ENCODE measurements at places on chromosomes 3 and 15.
A peak's percentile ranks its signal among the peaks of the same experiment; 100 is the strongest.

DNA sequence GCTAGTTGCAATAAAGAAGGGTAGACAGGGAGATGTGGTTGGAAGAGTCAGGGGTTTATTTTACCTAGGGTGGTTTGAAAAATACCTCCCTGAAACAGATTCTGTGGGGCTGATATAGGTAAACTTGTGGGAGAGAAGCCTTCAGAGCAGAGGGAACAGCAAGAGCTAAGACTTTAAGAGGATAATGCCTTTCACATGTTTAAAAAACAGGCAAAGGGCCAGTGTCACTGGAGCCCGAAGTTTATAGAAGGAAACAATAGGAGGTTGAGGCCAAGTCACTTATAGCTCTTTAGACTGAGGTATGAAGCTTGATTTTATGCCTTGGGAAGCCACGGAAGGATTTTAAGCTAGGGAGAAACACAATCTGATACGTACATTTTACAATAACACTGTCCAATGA is 448.7 kb downstream of the TAFA4 start:
- DNase-seq, result no peak

GRCh38 chr15:31412824-31413223 is 86.2 kb downstream of the KLF13 start:
- no peak for DNase-seq

DNA sequence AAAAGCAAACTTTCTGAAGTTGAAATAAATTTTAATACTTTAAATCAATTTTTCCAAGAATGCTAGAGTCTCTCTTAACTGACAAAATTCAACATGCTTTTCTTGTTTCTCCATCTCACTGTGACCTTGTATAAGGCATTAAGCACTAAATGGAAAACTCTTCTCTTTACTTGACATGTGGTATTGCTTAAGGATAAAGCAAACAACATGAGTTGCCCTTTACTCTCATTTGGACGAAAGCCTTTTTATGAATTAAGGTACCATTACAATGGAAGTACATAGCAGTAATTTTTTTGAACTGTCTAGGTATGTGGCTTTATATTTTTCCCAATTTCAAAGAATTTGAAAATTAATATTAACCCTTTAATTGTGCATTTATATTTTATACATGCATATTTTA is 1.4 kb downstream of the STRIT1 start:
- no peak for DNase-seq

GRCh38 chr3:143298886-143299535 is 179.4 kb downstream of the CHST2 start:
- DNase-seq, result no peak

DNA sequence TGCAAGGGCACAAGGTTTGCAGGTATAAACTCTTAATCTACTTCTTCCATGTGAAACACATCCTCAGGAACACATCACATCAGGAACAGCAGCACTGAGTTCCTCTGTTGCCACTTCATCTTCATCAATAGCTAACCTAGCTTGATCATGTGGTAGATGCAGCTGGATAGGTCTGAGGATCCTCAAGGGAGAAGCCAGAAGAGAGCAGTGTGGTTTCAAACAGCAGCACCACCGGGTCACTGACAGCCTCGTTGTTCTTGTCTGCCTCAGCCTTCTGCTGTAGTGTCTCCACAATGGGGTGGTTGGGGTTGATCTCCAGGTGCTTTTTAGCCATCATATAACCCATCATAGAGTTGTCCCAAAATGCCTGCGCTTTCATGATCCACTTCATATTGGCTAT is 58.8 kb downstream of the ADAM10 start:
- DNase-seq, result no peak

GRCh38 chr3:188262913-188263683 is 109.1 kb downstream of the LPP start:
- no peak for DNase-seq

DNA sequence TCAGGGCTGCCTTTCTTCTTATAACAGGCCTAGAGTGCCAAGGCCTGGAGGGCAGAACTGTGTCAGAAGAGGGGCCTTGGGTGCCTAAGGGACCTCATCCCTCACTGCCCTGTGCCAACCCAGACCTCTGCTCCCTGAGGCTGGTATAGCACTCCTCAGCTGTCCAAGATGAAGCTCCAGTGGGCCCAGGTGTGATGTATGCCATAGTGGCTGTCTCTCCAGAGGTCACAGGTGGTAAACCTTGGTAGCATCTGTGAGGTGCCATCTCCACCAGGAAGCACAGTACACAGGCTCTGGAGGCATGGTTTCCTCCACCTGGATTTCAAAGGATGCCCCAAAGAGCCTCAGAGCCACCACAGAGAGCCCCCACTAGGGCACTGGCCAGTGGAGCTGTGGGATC is 12.3 kb upstream of the KLHL40 start:
- no peak for DNase-seq

DNA sequence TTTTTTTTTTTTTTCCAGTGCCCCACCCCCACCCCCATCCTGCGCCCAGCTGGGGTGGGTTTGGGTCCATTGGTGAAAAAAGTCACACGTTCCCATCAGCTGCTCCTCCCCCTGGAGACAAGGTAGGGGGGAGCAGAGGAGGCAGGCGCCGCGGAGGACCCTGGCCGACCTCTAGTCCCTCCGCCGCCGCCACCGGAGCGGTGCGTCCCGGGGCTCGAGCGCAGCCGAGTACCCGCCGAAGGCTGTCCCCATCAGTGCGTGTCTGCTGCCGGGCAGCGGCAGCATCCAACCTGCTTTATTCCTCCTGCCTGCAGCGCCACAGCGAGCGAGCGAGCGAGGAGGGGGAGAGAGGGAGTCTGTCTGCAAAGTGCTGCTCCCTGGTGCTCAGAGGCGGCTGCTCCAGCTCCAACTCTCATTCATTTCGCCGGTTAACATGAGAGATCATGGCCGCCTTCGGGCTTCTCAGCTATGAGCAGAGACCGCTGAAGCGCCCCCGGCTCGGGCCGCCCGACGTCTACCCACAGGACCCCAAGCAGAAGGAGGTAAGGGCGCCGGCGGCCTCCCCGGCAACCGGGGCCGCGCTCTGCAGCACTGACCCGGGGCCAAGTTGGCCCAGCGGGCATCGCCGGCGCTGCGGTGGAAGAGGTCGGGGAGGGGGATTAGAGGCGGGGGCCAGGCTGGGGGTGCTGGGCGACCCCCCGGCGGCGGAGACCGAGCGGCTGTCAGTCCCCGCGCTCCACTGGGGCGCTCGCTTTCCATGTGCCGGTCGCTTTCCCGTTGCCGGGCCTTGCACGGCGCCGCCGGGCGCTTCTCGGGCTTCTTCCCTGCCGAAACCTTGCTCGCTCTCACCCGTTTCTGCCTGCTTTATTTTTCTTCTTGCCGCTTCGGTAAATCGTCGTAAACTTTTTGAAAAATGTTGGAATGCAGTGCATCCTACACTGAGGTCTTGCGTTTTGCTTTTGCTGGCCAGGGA is 1.3 kb downstream of the MED12L start:
- peak; percentile 54 for DNase-seq

DNA sequence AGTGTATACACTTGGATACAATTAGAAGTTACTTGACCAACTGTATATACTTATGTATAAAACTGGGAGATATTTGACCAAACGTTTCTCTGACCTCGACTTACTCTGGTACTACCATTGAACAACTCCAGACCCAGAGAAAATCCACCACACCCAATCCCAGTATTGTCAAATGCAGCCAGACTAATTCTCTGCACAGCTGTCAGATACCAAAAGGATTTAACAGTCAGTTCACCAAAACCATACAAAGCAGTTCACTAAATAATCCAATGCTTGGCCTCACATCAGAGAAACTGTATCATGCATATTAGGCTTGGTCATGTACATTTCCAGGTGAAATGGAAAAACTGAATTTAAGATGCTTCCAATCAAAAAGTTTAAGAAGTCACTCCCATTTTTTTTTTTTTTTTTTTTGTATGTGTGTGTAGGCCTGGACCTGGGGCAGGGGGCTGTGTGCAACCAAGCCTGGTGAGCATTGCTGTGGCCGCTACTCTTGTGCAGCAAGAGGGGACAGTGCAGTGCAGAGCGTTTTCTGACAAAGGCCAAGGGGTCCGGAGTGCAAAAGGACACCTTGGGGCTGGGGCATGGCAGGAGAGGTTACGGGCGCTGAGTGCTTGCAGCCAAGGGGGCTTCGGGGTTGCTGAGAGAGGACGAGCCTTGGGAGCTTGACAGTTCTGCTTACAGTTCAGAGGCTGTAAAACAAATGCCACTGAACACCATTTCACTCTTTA is 1.4 kb downstream of the TOMM70 start:
- DNase-seq, result no peak

- DNase-seq, result no peak
Observed at GRCh38 chr3:150723946-150724345, 20.2 kb upstream of the ERICH6 start.

DNA sequence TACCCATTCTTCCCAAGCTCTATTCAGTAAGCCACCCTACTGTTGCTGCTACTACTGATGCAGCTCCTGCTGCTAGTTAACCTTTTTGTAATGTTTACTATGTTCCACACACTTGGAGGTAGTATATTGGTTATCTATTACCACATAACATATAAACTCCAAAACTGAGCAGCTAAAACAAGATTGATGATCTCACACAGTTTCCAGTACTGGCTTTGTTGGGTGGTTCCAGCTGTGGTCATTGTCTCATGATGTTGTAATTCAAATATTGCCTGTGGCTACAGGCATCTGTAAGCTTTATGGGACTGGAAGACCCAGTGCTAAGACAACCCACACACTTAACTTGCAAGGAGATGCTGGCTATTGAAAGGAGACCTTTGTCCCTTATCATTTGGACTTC is 556.2 kb upstream of the SUCLG2 start:
- DNase-seq, result no peak

DNA sequence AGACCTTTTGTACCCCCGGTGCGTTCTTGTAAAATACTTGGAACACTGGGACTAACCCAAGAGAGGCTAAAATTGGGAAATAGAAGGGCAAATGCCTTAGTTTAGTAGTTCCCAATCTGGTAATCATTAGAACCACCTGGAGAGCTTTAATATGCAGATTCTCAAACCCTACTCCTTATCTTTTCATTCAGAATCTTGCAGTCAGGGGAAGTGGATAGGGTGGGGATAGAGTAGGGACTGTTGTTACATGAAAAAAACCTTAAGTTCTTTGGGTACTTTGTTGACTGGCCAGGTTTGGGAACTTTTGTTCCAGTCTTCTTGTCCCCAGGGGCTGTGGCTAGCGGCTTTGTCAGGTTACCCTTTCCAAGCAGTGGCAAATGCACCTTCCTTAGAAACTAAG is 15.9 kb downstream of the MAPKBP1 start:
- DNase-seq, result no peak

- no peak for DNase-seq
Observed at GRCh38 chr15:83285284-83285978, 967 bp upstream of the BNC1 start.

DNA sequence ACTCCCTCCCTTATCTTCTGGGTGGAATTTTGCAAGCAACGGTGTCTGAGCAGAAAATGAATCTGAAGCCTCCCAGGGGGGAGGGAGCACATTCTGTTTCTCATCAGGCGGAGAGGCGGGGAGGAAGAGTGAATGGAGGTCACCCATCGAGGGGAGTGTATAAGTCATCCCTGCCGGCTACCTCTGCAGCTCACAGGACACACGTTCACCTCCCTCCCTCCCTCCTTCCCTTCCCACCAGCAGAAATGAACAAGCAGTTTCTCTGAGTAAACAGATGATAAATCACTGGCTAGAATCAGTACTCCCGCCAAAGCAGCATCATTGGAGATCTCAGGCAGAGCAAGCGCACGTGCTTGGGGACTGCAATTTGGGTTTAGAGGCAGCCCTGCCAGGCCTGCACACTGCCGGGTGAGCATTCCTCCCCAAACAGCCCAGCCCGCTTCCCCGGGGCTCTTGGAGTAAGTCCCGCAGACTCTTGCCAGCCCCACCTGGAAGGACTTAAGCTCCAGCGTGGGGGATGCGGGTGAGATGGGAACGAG is 38.3 kb downstream of the CPN2 start:
- DNase-seq, result no peak

GRCh38 chr3:23710555-23710954 is 95.2 kb upstream of the UBE2E1 start:
- no peak for DNase-seq

- peak; percentile 48 for DNase-seq
Observed at GRCh38 chr15:70091726-70092463, 5.8 kb downstream of the TLE3 start.

DNA sequence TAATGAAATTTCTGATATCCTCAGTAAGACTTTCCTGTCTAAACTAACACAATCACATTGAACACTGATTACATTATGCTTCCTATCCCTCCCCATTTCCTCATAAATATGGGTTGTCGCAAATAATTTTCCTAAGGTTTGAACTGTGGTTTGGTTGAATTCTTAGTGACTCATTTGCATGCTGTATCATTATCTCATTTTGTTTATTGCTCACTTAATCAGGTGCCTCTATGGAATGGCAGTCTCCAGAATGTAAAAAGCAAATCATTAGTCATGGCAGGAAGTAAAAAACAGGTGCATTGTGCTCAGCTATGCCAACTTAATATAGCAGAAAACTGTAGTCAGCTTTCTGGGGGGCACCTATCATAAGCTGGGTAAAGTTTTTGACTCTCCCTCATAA is 216.0 kb upstream of the ZBTB20 start:
- no peak for DNase-seq

- no peak for DNase-seq
Observed at GRCh38 chr15:89118481-89118989, 30.3 kb downstream of the ABHD2 start.

DNA sequence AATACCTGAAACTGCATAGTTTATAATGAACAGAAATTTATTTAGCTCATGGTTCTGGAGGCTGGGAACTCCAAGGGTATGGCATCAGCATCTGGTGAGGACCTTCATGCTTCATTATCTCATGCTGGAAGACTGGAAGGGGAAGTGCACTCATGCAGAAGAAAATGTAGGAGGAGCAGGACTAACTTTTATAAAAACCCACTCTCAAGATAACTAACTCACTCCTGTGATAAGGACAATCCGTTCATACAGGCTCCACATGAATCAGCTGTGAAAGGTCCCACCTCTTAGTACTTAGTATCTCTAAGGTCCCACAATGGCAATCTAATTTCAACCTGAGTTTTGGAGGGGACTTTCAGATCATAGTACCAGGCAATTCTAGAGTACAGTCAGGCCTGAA is 33.6 kb upstream of the APH1B start:
- DNase-seq, result no peak

DNA sequence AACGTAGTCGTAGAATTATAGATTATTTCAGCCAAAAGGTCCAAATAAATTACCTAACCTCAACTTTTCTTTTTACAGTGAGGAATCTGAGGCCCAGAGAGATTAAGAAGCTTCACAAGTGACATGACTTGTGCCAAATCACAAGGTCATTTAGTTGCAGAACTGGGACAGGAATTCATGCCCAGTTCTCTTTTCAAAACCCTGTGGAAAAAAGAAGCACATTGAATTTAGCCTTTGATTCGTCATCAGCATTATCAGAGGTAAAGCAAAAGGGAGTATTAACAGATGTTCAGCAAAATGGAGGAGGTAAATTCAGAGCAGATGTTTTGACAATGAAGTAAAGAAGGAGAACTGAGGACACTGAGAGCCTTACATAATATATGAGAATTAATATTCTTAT is 4.5 kb downstream of the SERPINI2 start:
- DNase-seq, result no peak

Data from T-cell (primary cell).